ENCODE measurements at places on chromosomes 1 and 21.
A peak's percentile ranks its signal among the peaks of the same experiment; 100 is the strongest.

DNA sequence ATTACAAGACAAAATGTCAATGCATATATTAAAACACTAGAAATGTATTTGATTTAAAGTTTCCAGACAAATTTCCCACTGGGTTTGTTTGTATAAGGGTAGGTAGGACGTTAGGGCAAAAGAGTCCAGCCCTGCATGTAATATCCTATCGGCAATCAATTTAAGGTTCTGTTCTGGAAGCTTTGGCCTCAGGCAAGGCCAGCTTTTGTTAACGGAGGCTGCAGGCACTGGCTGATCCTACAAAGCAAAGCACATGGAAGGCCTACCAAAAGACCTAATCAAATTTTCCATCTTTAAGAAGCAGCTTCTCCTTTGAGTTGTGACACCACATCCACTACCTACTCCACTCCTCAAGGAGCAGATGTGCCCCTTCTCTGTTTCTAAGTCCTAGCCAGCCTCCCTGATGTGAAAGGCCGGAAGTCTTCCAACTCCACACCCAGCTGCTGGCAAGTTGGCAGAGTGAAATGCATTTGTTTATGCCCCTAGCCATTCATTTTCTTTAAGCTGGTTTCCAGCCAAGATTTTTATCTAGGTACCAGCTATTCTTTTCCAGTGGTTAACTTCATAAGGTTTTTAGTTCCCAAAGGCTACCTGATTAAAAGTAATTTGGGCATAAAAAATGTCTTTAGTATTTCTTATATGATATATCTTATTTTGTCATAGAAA lies 452.6 kb downstream of the PTBP2 start:
- DNase-seq: no peak

- DNase-seq: no peak
Observed at GRCh38 chr1:88803444-88803843, 87.9 kb downstream of the GTF2B start.

DNA sequence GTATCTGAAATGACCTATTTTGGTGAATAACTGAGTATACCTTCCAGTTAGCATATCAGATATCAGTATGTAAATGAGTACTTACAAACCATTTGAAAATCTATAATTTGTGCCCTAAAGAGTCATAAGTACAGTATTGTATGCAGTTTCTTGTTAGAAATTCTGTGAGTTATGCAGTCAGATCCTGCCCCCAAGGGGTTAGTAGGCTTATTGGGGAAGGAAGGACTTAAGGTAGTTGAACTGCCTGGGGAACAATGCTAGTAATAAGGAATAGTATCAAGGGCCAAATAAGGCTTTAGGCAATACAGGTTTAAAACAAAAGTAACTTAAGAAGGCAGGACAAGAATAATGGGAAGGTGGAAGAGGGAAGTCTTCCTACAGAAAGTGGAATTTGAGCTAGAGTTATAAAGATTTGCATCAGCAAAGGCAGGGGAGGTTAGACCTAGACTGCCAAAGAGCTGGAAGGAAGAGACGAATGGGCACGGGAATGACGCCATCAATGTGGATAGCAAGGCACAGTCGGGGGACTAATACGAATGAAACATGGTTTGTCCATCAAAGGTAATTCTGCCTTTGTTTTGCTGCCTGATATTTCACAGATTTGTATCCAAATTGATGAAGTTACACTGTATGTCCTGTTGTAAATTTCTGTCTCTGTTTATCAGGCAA lies 182.9 kb upstream of the DPYD start:
- no peak for DNase-seq

GRCh38 chr1:83905315-83905907 lies 93.5 kb downstream of the TTLL7 start:
- DNase-seq: no peak

DNA sequence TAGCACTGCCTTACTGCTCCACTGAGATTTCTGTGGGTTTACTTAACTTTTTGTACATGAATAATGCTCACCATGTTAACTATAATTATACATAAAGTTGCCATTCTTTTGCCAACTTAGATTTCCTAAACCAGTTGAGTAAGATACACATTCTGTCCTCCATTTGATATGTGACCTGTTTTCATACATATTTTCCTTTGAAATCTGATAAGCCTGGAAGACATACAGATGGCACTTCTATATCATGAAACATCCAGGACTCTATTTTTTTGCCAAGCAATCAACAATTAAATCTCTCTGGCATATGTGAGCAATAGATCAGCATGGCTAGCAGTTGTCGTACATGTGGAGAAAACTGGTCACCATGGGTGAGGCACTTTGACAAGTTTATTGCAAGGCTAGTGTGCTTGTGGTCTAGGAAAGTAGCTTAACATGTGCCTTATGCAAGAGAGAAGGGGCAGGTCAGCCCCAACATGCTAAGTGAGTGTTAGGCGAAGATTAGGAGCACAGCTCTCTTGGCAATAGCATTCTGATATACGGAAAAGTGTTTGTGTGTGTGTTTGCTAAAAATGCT lies 14.2 kb downstream of the PRRX1 start:
- no peak for DNase-seq

DNA sequence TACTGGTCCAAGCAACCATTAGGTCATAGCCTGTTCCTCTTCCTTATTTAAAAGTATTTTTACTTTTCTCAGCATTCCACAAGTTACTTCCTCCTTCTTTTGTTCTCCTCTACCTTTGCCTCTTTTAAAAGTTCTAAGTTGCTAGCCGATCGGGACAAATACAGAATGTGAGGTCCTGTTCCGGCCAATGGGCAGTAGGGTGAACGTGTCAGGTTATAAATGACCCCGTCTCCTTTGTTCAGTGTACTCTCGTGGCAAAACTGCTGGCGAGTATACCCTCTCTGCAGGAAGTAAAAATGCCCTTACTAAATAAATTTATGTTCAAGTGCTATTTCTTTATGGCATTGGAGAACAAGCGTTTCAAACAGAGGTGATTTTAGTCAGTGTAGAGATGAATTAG lies 2.5 kb downstream of the ADCY10 start:
- no peak for DNase-seq

- no peak for DNase-seq
Observed at GRCh38 chr1:107277022-107277421, 136.2 kb downstream of the NTNG1 start.

DNA sequence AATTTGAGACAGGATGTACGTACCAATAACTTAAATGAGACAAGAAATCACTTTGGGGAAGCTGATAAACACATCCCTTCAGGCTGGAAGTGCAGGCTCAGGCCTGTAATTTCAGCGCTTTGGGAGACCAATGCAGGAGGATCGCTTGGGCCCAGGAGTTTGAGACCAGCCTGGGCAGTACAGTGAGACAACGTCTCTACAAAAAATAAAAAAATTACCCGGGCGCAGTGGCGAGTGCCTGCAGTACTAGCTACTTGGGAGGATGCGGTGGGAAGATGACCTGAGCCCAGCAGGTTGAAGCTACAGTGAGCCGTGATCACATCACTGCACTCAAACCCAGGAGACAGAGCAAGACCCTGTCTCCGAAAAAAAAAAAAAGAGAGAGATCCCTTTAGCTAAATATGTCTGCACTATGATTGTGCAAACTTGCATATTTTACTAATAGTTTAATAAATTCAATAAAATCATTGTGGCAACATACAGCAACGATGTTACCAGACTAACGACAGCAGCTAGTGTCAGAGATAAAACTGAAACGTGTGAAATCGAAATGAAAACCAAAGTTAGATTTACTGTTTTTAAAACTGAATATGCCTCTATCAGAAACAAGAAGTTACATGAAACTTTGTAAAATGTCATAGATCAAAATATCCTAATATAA lies 54.7 kb downstream of the CD2 start:
- no peak for DNase-seq

DNA sequence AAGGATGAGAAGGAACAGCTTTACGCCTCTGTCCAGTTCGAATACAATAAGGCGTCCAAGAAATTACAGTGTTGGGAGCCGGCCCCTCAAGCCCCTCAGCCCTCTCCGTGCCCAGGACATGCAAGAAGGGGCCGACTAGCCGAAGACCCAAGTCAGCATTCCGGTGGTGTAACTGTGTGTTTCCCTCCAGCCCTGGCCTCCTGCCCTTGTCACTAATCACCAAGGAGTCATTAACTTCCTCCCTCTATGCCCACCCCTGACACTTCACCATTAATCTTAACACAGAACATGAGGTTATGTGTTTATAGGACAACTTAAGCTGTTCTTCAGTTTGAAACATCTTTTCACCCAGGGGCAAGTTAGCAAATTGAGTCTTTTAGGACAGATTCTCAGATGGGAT lies 16.4 kb upstream of the C4BPB start:
- no peak for DNase-seq

- DNase-seq: no peak
Observed at GRCh38 chr21:37455504-37455911, 88.9 kb downstream of the DYRK1A start.

DNA sequence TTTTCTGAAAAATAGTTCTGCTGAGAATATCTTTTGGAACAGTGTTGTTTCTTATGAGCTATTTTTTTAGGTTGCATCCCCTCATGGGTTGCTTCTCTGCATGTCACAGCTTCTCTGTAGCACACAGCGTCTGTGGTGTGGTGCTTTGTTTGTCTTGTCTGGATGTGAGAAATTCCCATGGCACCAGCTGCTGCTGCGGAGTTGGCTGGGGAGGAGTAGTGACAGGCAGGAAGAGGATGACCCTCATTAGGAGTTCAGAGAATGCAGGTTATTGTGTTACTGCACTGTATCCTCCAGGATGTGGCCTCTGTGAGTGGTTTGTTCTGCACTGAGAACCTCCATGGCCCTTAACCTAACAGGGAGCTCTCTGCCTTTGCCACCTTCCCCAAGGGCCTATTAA lies 64.8 kb downstream of the TSEN15 start:
- DNase-seq: no peak

DNA sequence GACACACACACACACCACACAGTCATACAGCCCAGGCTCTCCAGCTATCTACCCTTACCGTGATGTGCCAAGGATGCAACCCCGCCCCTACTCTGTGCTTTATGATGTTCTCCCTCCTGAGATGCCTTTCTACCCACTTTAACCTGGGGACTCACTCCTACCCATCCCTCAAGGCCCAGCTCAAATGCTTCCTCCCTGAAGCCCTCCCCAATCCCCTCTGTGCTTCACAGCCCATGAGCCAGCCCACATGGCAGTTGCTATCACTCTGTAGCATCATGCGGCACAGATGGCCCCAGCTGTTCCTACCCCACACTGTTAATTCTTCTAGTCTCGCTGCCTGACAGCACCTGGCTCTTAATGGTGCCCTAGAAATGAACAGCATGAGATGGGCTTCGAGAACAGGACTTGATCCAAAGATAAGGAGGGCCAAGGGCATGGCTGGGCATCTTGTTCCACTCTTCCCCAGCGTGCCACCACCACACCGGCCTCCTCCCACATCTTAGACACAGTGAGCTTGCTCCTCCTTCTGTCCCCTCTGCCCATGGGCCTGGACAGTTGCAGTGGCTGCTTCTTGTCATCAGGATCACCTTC lies 109.8 kb downstream of the GLIS1 start:
- no peak for DNase-seq

- DNase-seq: peak; percentile 29
Observed at GRCh38 chr1:111507411-111508201, 4.2 kb upstream of the ADORA3 start.

Measured in stimulated activated CD4-positive, alpha-beta T cell treated with anti-CD3 and anti-CD28 coated beads, Interleukin-15, amount 100 ng/mL, for 1 hour (primary cell).